ENCODE measurements at places on chromosomes 6 and 20. TPM values are rescaled to one million over a fixed set of nuclear protein-coding genes. Genes with fewer than 3 reads are reported as not detected.
A peak's percentile ranks its signal among the peaks of the same experiment; 100 is the strongest.

Gene DOK5
- total RNA-seq: not detected

GRCh38 chr6:114053791-114054190 is 82.8 kb upstream of the HDAC2 start:
- no peak for DNase-seq
- H3K36me3 ChIP-seq: no peaks in the 10 kb centered on the region
- no peak overlapping the region for H3K4me3 ChIP-seq
- H3K27me3 ChIP-seq: no peaks in the 10 kb centered on the region
- no peak overlapping the region for H3K27ac ChIP-seq

- H3K4me3 ChIP-seq: peak within 1 kb of the TSS; percentile 92
- H3K27me3 ChIP-seq: peaks cover 10% of the 10 kb centered on the region
- H3K36me3 ChIP-seq: peaks cover 8% of the 10 kb centered on the region
- DNase-seq: peak; percentile 91
- H3K4me1 ChIP-seq: peaks cover 26% of the 10 kb centered on the region
- H3K27ac ChIP-seq: peak within 1 kb of the TSS; percentile 87
Measured at GRCh38 chr6:132512638-132513632, at the start of gene STX7. Gene STX7 (minus strand): TSS chr6:132513116. CDS start chr6:132503530, 9,586 bp downstream.

Gene DEFB118
- total RNA-seq: not detected

- H3K27me3 ChIP-seq: peaks cover 63% of the 10 kb centered on the region
- H3K36me3 ChIP-seq: peaks cover 1% of the 10 kb centered on the region
- no peaks in the 10 kb centered on the region for H3K4me1 ChIP-seq
- H3K27ac ChIP-seq: no peak overlapping the region
- H3K4me3 ChIP-seq: no peak overlapping the region
Measured at GRCh38 chr6:33974471-33974870, 170.7 kb upstream of the MLN start.

DNA sequence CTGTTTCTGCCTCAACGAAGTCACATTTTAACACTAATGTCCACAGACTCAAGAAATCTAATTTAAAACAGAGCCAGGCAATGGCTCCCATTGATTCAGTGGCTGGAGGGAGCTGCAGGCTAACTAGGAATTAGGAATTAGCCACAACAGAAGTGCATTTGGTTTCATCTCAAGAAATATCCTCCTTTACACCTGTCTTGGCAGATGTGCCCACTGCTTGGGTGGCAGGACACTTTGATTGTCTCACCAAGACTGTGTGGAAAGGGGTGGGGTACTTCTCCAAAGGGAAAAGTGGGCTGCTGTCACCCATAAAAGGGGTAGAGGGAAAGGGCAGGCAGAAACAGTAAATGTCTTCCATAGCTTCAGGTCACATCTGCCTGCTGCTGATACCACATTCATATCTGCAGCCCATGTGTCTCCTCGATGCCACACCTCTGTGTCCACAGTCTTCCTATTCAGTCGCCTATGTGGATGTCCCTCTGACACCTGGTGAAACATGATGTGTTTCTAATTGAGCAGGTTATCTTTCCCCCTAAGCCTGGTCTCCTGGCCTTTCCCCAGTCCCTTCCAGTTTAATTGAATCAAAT is 10.9 kb upstream of the OSER1 start:
- no peaks in the 10 kb centered on the region for H3K36me3 ChIP-seq
- H3K4me1 ChIP-seq: peaks cover 31% of the 10 kb centered on the region
- DNase-seq: no peak

DNA sequence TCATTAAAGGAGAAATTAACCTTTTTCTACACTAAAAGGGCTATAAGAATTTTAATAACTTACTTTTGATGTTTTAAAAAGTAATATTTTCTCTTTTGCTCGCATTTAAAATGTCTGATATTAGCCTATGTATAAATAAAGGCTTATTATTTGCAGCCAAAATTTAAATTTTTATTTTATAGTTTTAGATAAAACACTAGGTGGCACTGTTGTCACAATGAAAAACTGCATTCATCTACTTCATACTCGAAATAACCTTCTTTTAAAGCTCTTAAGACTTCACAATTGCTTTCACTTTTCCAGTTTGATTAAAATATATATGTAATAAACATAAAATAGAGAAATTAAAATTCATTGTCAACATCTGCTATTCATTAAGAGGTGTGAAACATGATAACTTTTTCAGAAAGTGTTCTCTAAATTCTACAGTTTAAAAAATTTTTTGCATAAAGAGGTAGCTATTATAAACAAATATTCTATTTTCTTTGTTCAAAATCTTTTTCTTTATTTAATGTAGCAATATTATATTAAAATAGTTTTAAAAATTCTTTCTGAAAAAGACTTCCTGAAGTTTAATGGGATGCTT is 78.8 kb upstream of the DEFB112 start:
- no peaks in the 10 kb centered on the region for H3K36me3 ChIP-seq
- no peak for DNase-seq
- H3K4me1 ChIP-seq: no peaks in the 10 kb centered on the region
- no peaks in the 10 kb centered on the region for H3K27me3 ChIP-seq
- H3K27ac ChIP-seq: no peak overlapping the region

Gene UBD
- total RNA-seq: 1.6 TPM

Gene TCP11
- total RNA-seq: not detected

DNA sequence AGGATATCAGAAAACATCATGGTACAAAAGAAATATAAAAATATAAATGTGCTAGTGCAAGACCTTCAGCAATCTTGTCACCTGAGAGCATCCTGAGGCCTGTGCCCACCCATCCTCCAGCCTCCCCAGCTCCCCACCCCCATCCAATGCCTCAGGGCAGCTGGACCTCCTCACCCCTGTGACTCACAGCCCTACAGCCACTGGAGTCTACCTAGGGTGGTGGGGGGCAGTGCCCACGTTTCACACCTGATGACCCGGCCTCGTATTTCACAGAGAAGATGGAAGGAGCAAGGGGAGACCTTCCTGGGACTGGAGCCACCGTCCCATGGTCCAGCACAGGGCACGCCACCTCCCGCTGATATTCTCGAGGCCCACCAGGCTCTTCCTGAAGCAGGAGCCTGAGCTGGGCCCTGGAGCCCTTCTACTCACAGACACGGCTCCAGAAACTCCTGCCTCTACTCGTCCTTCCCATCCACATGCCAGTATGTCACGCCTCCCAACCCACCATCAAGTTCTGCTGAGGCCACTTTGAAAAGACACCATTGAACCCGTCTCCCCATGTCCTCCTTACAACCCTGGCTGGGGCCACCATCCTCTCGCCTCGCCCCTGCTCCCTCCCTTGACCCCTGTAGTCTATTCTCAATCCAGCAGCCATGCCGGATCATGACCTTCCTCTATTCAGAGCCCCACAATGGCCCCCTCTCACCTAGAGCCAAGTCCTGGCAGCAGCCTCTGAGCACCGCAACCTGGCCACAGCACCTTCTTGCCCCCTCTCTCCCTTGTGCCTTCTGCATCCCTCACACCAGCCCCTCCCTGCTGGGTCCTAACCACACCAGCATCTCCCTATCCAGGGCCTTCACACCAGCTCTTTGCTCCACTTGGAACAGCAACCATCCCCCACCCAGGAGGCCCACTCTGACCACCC is 13.3 kb downstream of the APMAP start:
- H3K36me3 ChIP-seq: peaks cover 88% of the 10 kb centered on the region
- H3K4me3 ChIP-seq: no peak overlapping the region
- H3K27me3 ChIP-seq: no peaks in the 10 kb centered on the region
- H3K27ac ChIP-seq: no peak overlapping the region
- H3K4me1 ChIP-seq: peaks cover 43% of the 10 kb centered on the region

DNA sequence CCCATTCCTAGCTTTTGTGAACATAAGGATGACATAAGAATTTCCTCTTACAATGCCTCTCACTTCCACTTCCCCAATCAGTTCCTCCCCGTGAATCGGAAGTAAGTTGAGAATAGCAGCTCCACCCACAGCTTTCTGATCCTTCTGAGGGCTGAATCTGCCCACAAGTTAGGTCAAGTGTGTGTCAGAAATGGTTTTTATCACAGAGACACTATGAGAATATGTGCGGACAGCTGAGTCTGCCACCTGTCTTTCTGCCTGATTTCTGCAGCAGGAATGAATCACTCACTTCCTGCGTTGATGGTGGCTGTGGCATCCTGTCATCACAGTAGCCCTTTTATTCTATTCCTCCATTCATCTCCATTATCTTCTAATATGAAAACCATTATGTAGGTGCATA is 70.2 kb downstream of the RIN2 start:
- peaks cover 14% of the 10 kb centered on the region for H3K27me3 ChIP-seq
- no peak overlapping the region for H3K27ac ChIP-seq
- H3K4me1 ChIP-seq: peaks cover 17% of the 10 kb centered on the region
- H3K36me3 ChIP-seq: no peaks in the 10 kb centered on the region
- no peak overlapping the region for H3K4me3 ChIP-seq

DNA sequence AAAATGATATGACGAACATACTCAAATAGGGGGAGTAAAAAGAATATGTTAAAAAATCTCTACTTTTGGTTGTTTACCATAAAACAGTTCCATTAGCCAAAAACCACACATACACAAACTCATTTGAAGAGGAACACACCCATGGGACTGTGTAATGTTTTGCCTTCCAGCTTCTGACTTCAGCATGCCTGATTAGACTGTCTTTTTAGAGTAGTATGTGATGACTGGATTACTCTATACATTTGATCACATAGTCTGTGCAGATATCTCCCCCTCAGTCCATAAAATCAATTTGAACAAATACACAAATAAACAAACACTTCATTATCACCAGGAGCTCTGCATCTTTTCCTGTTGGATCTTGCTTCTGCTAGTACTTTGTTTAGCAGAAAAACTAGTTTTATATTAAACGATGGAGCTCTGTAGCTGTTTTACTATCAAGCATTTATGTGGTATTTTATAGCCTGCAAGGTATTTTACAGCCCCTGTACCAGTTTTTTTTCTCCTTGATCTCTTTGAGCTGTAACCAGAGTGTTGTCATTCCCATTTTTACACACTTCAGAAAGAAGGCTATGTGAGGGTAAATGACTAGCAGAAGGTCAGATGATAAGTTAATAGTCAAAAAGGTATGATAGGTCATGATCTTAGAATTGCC is 866.5 kb upstream of the MAP3K7 start:
- H3K27ac ChIP-seq: no peak overlapping the region
- H3K36me3 ChIP-seq: no peaks in the 10 kb centered on the region
- no peak for DNase-seq
- no peaks in the 10 kb centered on the region for H3K4me1 ChIP-seq

- H3K4me1 ChIP-seq: peaks cover 27% of the 10 kb centered on the region
- no peak overlapping the region for H3K27ac ChIP-seq
- H3K27me3 ChIP-seq: peaks cover 19% of the 10 kb centered on the region
Measured at GRCh38 chr6:116444092-116444491, 17.1 kb upstream of the CALHM6 start.

- no peaks in the 10 kb centered on the region for H3K4me1 ChIP-seq
- peaks cover 36% of the 10 kb centered on the region for H3K36me3 ChIP-seq
- H3K27ac ChIP-seq: no peak overlapping the region
- H3K27me3 ChIP-seq: no peaks in the 10 kb centered on the region
- H3K4me3 ChIP-seq: no peak overlapping the region
Measured at GRCh38 chr6:85516168-85516567, 66.3 kb downstream of the NT5E start.

DNA sequence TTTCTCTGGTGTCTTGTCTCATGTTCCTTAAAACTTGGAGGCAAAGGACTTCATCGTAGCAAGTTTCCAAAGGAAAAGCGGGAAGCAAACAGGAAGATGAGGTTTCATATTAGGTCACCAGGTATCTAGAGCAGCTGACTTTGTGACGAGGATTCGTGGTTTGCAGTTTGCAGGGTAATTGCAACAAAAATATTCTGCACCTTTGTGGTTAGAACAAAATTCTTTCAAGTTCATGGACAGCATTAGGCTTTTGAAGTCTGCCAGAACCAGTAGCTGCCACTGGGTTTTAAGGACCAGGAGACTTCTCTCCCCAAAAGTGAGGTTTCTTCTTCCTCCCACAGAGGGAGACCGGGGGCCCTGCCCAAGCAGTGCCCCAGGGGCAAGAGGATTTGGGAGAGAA is 63.4 kb downstream of the RPP40 start:
- no peak for DNase-seq
- H3K4me3 ChIP-seq: no peak overlapping the region
- H3K27ac ChIP-seq: no peak overlapping the region

DNA sequence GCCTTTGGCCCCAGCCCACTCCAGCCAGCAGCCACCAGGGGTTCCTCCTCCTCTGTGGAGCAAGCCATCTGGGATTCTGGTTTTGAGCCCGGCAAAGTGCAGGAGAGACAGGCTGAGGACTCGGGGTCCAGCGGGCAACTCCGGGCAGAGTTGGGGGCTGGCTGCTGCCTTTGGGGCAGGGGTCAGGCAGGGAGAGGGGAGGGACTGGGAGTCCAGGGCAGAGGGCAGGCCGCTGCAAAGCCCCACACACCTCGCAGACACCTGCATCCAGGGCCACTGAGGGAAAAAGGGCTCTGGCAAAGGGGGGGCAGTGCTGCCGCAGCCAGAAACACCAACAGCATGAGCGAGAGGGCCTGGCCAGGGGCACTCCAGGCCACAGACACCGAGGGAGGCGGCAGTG is 8.8 kb downstream of the BIRC7 start:
- H3K36me3 ChIP-seq: no peaks in the 10 kb centered on the region
- H3K4me1 ChIP-seq: no peaks in the 10 kb centered on the region
- H3K27me3 ChIP-seq: peaks cover 22% of the 10 kb centered on the region
- no peak overlapping the region for H3K27ac ChIP-seq

DNA sequence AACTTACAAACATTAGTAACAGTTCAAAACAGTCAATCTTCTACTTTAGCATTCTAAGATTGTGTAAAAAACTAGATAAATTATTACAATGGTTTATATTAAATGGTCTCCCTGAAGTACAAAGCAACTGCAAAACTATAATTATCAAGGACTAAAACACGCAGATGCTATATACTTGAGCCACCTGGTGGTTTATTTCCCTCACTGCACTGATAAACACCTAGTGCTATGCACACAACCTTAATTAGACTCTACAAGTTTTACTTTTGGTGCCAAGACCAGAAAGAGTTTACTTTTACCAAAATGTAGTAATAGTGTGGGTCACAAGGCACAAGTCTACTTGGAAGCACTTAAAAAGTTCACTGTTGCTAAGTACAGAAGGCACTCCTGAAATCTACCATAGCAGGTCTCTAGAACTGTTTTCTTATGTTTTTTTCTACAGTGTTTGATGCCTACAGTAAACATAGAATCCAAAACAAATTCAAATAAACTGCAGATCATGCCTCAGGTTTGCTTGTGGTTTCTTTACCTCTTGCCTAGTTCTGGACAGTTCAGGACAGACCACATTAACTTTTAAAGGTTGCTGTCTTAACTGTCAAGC is 49.2 kb downstream of the GMDS start:
- H3K36me3 ChIP-seq: peaks cover 7% of the 10 kb centered on the region
- H3K27me3 ChIP-seq: no peaks in the 10 kb centered on the region
- DNase-seq: no peak
- no peak overlapping the region for H3K4me3 ChIP-seq

Gene HSPA12B
- total RNA-seq: not detected

Data from activated CD8-positive, alpha-beta memory T cell treated with anti-CD3 and anti-CD28 coated beads, Interleukin-2, amount 10 ng/mL, durations not matched to agents 7 days and 5 days (primary cell).